ENCODE measurements at places on chromosomes 1 and 21.

DNA sequence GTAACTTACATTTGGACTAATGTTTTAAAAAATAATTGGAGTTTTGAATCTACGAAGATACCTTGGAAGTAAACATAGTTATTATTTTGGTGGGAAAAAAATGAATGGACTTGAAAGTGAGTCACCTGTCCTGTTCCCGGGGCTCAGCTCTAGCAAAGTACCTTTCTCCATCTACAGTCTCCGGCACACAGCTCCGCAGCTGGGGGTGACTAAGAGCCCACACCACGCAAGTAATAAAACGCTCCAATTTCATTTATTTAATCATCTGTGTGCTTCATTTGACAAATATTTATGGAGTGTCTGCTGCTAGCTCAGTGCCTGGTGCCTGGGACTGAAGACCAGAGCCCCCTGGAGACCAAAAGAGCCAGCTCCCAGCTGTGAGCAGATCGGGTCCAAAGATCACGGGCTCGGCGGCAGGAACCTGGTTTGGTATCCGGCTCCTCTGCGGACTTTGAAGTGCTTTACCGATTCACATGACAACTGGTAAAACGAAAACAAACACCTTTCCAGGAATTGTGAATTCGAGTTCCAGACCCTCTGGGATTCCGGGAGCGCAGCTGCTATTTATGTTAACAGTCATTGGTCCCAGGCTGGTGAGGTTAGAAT, 1.7 kb upstream of the RIPK4 start:
- DNase-seq, result peak; percentile 12

GRCh38 chr1:38600286-38600685, 259.3 kb downstream of the RRAGC start:
- no peak for DNase-seq

DNA sequence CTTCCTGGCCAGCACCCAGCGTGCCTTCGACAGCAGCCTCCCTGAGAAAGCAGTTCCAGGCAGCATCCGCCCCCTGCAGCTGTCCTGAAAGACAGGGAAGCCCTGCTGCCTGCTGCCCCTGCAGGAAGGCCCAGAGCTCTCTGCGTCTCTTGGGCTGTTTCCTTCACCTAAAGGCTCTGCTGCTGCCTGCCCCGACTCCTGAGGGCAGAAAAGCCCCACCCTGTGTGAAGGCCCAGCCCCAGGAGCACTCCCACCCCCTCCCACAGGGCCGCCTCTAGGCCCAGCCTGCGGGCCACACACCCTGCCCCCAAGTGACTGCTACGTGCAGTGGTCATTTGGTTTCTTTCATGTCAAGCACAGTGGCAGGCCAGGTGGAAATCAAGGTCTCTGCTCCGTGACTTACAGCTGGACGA, 12.4 kb downstream of the RIPK4 start:
- DNase-seq, result no peak

DNA sequence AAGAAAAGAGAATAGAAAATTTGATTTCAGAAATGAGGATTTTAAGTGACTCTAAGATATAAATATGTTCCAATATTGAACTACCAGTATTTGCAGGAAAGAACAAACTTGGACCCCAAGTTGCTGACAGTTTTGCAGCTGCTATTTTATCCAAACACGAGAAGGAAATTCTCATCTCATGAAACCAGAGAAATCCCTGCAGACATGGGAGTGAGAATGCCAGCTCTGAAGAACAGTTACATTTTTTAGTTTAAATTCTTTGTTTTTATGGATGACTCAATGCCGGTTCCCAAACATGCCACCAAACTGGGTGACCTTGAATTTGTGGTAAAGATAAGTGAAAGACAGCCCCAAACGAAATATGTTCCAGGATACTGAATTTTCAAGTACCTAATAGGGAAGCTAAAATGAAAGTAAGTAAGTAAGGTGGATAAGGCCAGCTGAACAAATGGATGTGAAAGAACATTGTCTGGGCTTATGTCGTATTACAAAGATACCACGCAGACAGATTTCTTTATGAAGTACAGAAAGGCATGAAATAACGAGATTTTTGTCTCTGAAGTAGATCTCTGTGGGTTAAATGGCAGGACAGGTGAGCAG, 19.9 kb downstream of the TLR5 start:
- no peak for DNase-seq

DNA sequence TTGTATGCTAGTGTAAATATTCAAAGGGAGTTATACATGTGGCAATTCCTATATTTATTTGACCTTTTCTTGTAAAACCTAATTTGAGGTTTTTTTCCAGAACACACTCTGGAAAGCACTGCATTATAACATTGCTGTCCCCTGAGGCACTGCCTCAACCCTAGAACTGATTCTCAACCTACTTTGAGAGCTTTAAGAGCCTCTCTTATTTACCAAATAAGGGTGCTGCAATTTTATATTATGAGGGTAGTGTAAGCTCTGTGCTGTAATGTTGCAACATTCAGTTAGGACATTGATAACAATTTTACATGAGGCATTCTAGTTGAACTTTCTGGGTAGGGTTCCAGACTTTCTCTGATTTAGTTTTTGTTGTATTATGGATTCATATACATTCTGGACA, 302.2 kb upstream of the DEPDC1 start:
- DNase-seq, result no peak

- DNase-seq, result peak; percentile 58
These were observed at the start of gene PCNX2 for GRCh38 chr1:233295237-233295974. Gene PCNX2 (minus strand): TSS chr1:233295725. CDS start chr1:233295478, 247 bp downstream.

- no peak for DNase-seq
These were observed 110.1 kb upstream of the VAV3 start for GRCh38 chr1:108075055-108075454.

DNA sequence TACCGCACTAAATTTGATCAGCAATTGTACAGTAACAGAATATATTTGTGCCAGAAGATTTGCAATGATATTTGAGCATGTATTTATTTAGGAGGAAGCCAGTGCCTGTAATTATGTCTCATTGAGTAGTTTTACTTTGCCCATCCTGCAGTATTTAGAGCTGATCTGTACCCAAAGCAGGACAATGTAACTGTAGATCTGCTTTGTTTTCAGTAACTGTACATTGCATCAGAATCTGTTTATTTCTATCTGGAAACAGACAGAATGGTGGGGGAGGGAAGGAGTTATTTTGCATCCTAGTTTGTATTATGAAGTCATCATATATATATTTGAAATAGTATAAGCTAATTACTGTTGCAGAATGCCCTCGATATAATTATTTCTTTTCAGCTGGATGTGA, 36.2 kb upstream of the LRRC8C start:
- DNase-seq, result no peak

DNA sequence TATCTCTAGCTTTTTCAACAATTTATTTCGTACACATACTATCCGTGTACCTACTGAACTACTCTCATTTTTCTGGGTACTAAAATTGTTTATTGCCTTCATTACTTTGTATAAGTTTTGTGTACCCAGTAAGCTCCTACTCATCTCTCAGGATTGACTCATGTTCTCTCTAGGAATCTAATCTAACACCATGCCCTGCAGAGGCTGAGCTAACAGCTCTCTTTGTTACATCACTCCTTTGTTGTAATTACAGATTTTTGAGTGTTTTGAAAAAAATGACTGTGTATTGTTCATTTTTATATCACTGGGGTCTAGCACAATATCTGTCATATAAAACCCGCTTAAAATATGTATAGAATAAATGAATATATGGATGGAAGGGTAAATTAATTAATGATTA, 167.1 kb downstream of the ATP6V1G3 start:
- DNase-seq, result no peak

- no peak for DNase-seq
These were observed 431.0 kb downstream of the DPYD start for GRCh38 chr1:97489834-97490233.

DNA sequence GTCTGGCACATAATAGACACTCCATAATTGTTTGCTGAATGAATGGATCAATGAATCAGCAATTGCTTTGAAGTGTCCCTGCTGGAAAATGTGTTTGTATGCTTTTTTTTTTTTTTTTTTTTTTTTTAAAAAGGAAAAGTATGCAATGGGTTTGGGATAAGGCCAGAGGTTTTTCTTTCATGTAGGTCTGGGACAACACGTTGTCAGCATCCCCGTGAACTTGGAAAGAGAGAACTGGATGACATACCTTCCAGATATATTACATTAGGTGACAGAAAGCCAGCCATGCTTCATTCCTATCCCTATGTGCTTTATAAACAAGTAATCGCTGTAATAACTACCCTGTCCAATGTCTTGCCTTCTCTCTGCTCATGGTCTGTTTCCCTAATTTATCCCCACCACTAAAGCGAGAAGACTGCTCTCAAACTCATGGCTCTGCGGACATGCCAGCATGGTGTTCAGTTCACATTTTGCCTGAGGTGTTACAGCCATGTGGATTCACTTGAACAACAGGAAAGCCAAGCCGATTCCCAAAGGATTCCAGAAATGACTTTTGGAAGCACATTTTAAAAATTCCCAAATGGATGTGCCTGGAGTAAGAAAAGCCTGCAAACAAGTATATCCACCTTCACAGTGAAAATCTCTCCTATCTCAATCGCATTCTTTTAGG, 34.8 kb upstream of the GREM2 start:
- DNase-seq, result no peak

DNA sequence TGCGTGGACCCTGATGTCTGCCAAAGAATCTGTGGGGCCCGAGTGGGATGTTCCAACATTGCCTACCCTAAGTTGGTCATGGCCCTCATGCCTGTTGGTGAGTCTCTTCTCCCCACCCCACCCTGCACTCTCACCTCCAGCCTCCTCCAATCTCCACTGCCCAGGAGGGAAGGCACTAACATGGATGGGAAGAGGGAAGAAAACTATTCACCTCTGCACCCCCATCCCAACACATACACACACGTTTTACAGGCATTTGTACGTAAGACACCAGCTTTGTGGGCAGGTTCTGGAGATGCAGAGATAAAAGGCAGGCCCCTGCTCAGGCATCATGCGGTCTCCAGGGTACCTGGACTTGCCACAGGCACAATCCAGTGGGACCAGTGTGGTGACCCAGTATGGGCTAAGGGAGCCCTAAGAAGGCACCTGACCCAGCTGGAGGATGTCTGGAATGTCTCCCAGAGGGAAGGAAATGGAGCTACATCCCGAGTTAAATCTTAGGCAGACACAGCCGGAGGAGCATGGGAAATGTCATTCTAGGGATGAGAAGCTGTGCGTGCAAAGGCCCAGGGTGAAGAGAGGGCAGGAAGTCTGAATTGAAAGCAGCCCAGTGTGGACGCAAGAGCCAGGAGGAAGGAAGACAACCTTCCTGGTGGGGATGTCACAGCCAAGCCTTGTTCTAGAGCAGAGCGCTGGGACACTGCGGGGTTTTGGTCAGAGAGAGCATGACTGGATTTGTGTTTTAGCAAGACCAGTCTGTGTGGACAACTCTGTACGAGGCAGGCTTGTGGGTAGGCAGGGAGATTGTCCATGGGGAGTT, 11.4 kb downstream of the SLC5A9 start:
- DNase-seq, result no peak

DNA sequence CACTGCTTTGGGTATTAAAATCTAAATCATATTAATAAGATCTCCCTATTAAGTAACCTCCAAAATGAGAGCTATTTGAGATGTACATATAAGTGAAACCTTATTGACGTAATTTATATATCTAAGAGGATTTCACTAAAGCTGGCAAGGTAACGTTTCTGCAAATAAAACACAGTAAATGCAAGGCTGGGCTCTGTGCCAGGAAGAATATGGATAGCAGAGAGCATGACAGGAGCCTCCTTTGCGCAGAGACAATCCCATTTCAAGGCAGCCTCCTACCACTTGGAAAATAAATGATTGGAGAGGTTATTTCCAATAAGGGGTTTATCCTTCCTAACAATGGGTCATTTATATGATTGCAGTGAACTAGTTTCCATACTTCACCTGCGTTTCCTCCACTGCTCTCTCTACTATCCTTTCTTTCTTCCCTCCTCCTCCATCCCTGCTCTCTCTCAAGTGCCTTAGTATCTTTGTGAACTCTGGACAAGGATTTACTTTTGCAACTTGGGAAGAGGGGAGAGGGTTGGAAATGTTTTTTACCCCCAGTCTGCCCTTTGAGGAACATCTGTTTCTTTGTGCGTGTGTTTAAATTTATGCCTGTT, 3.0 kb upstream of the NFIA start:
- DNase-seq, result no peak

- no peak for DNase-seq
These were observed 31.0 kb upstream of the LHX4 start for GRCh38 chr1:180199018-180199417.

GRCh38 chr1:16091296-16091695, 17.8 kb upstream of the FAM131C start:
- no peak for DNase-seq

DNA sequence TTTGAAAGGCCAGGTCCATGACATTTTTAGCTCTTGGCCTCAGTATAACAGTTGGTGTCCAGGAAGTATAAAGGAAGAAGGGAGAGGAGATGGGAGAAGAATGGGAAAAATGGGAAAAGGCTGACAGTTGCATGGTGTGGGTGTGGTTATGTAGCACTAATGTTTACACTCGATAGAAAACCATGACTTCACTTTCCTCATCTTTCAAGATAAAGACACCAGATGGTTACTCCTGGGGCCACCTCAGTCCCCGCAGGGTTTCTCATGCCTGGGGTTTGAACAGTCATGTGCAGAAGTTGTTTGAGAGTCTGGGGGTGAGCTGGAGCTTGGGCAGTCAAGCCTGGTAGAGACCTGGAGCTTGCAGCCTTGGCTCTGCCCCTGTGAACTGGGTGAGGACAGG, 7.9 kb downstream of the PGBD2 start:
- no peak for DNase-seq

GRCh38 chr1:11525151-11525505, 46.2 kb downstream of the DISP3 start:
- DNase-seq, result no peak

GRCh38 chr1:210250665-210250997, 18.0 kb downstream of the SERTAD4 start:
- DNase-seq, result no peak

- DNase-seq, result no peak
These were observed 73.8 kb upstream of the VAV3 start for GRCh38 chr1:108038653-108039236.

DNA sequence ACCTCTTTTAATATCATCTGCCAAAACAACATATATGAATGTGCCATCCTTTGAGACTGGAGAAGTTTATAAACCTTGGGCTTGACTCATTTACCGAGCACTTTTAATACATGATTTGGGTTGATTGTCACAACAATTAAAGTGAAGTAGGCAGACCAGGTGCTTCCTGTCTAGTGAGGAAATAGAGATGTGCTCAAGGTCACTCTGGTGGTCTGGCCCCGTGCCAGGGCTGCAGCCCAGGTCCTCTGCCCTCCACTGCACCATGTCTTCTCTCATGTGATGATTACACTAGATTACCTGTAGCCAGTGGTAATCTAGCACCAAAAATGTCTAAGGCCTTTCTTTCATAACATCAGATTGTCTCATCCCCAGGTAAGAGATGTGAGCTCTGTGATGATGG, 61.8 kb upstream of the LAMC2 start:
- no peak for DNase-seq

- DNase-seq, result no peak
These were observed 68.9 kb downstream of the LRRN2 start for GRCh38 chr1:204616641-204617040.
